ENCODE measurements at places on chromosomes 13 and 19. TPM values are rescaled to one million over a fixed set of nuclear protein-coding genes. Genes with fewer than 3 reads are reported as not detected.

Gene ANGPTL4
- not detected for total RNA-seq

Gene HIPK4
- not detected for total RNA-seq

Gene LGI4
- not detected for total RNA-seq

Gene ZNF813
- total RNA-seq = 0.98 TPM

Gene CEACAM19
- total RNA-seq = not detected

Gene FCAR
- not detected for total RNA-seq

Gene ZNF574
- 26.9 TPM for total RNA-seq

Gene ZNF441
- total RNA-seq = 3.0 TPM

Gene TNFSF9
- 45.9 TPM for total RNA-seq

Gene ZNF682
- total RNA-seq = not detected

Gene ABHD17A
- 216 TPM for total RNA-seq

Gene NLRP11
- 0.13 TPM for total RNA-seq

Gene IPO5
- 187 TPM for total RNA-seq

Gene ZNF738
- total RNA-seq = 6.5 TPM

Gene SMAD9
- 2.1 TPM for total RNA-seq

Gene LHB
- not detected for total RNA-seq

Gene FFAR1
- not detected for total RNA-seq

Gene IRF2BP1
- total RNA-seq = 57.1 TPM

Gene IL11
- 52.7 TPM for total RNA-seq

Gene CD22
- total RNA-seq = 23.2 TPM

Gene TINCR
- 0.10 TPM for total RNA-seq

Gene LENG9
- 6.5 TPM for total RNA-seq

Gene ZNF90
- not detected for total RNA-seq

Gene B3GNT8
- total RNA-seq = not detected

Gene MAP4K1
- 0.24 TPM for total RNA-seq

Gene MAMSTR
- total RNA-seq = not detected

Gene DCUN1D2
- 4.7 TPM for total RNA-seq

Gene LRG1
- not detected for total RNA-seq

Gene MAST3
- 2.3 TPM for total RNA-seq

Gene ZSCAN4
- not detected for total RNA-seq
